ENCODE measurements at places on chromosomes 5 and 9.

DNA sequence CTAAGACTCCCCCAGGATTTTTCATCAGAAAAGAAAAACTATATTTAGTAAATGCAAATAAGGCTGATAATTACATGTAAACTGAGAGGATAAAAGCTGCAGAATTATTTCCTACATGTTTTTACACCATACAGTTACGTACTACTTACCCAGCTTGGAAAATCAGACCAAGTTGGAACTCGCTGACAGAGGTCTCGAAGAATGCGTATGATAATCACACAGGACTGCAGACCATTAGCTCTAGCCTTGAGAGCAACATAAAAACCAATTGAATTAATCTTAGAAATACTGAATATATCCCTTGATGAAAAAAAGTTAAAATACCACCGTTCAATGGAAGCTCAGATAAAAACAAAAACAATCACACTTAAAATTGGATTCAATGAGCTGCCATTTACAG lies 65.6 kb downstream of the ZFR start:
- DNase-seq: no peak

GRCh38 chr9:23766613-23767012 lies 59.4 kb downstream of the ELAVL2 start:
- DNase-seq: no peak

DNA sequence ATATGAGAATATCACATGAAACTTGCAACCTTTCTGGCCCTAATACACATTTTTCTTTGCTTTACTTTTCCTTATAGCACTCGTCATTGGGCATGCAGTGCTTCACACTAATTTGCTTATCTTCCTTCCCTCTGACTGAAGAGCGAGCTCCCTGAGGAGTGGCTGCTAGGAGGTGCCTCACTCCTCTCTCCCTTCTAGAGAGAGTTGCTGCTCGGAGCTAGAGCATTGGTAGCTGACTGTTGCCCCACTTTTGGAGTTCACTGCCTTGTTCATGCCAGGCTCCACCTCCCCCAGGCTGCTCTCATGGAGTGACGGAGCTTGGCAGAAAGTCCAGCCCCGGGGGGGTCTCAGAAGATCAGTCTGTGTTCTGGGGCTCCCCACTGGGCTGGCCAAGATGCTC lies 413.2 kb downstream of the MED10 start:
- no peak for DNase-seq

- no peak for DNase-seq
Measured at GRCh38 chr9:74379718-74380117, 117.4 kb upstream of the RORB start.

DNA sequence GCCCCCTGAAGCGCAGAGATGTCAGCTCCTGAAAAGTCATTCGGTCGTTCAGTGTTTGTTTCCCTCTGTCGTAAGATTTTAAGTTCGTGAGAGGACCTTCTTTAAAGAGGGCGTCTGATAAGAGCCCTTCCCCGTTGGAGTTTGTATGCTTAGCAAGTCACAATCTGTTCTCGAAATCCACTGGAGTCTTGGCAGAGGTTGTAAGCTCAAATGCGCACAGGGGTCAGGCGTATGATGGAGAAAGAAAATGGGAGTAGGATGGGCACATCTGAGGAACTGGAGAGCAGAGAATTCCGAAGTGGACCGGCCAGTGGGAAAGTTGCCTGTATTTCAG lies 710 bp downstream of the HSD17B4 start:
- DNase-seq: no peak

Measured in activated naive CD4-positive, alpha-beta T cell treated with Interleukin-2 at 50 U/mL for 16 hours (primary cell).